ENCODE measurements at places on chromosomes 1 and 21. TPM values are rescaled to one million over a fixed set of nuclear protein-coding genes. Genes with fewer than 3 reads are reported as not detected.

- no peak for DNase-seq
These were observed 14.9 kb downstream of the MOV10 start for GRCh38 chr1:112689196-112689841.

DNA sequence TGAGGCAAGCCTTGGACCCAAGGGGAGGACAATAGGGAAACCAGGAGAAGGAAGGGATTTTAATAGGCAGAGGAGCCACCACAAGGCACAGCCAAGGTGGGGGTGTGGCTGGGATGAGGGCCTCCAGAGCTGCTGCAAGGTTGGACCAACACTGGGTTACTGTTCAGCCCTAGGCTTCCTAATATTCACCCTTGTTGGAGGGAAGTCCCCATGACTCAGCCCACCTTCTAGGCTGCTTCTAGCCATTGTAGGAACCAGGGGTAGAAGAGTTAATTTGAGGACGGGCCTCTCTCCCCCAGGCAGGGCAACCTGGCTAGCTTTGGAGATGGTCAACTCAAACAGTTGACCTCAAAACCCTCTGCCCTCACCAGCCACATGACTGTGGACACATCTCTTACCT lies 59.5 kb downstream of the KCNN3 start:
- DNase-seq: no peak

DNA sequence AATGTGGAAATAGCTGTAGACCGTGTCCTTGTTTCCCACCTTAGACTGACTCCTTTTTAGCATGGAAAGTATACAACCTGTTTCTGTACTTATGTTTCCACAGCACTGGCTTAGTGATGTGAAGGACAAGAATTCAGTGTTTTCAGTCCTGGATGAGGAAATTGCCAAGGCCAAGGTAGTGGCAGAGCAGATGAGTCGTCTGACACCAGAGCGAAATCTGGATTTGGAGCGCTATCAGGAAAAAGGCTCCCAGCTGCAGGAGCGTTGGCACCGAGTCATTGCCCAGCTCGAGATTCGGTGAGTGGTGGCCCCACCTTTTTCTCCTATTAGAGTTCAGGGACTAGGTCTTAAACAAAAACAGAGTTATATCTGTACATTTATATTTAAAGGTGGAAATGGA lies 112.6 kb downstream of the MACF1 start:
- no peak for DNase-seq

DNA sequence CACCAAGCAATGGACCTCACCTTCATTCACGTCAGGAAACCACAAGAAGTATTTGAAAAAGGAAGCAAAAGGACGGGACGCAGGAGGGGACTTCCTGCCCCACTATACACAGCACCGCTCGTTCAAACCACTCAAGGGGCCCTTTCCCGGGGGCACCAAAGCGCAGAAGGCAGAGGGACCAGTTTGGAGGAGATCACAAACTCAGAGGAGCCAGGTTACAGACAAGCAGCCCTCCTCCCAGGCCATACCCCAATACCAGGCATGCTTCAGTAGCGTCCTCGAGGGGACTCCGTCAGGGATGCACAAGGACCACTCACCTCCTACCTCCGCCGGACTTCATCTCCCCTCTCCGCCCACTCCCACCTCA lies 685 bp downstream of the CRTC2 start:
- no peak for DNase-seq

DNA sequence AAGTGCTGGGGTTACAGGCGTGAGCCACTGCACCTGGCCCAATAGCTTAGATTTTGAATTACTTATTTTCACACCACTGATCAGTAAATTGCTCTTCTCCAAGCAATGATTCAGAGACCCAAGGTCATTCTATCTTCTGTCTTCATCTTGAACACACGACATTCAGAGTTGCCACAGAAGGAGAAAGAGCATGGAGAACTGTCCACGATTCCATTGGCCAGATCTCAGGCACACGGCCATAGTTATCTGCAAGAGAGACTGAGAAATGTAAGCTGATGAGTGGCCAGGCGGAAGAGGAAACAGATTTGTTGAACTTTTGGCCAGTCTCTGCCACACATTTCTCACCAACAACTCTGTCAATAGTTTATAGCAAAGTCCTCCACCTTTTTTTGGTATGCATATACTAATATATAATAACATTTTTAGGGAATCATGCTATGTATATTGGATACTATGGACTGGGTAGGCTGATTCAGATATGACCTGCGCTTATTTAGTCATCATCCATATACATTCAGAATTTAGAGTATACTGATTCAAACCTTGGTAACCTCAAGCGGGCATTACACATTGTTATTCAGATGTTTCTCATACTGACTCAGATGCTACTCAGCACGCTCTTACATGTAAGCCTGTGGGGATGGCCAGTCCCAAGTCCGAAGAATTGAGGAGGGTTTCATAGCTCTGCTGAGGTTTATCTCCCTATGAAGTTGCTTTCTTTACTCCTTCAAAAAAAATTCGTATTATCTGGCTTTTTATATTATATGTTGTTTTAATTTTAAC lies 25.5 kb upstream of the CAP1 start:
- DNase-seq: no peak

DNA sequence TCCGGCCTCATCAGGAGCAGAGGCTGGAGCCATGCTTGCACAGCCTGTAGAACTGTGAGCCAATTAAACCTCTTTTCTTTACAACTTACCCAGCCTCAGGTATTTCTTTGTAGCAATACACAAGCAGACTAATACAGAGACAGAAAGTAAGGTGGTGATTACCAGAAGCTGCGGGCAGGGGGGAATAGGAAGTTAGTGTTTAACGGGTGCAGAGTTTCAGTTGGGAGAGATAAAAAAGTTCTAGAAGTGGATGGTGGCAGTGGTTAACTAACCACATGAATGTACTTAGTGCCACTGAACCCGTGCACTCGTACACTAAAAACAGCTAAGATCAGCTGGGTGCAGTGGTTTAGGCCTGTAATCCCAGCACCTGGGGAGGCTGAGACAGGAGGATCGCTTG lies 80.4 kb upstream of the TARDBP start:
- no peak for DNase-seq

PLA2G2F gene
- total RNA-seq: not detected

HHAT gene
- 8.3 TPM for total RNA-seq

CLCA1 gene
- not detected for total RNA-seq

CA6 gene
- total RNA-seq: 1.0 TPM

AZIN2 gene
- total RNA-seq: 3.8 TPM

LDLRAD1 gene
- not detected for total RNA-seq

PTPRU gene
- total RNA-seq: 42.5 TPM

Data from tongue (tissue), 3 donors.